ENCODE measurements at places on chromosomes 1 and 21. TPM values are rescaled to one million over a fixed set of nuclear protein-coding genes. Genes with fewer than 3 reads are reported as not detected.
A peak's percentile ranks its signal among the peaks of the same experiment; 100 is the strongest.

Gene BSND
- total RNA-seq = not detected

DNA sequence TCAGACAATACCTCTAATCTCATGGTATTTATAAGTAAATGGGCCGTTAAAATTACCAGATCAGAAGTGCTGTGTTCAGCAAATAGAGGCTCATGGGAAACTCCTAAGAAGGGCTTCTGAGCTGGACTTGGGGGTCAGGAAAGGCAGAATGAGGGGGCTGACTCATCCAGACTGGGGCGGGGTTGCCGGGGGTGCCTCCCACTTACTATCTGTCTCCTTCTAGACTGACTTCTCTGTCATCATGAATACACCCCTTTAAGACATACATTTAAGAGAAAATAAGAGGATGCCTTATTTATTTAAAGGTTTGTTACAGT, 96.0 kb upstream of the ERRFI1 start:
- DNase-seq = peak; percentile 28
- peak overlapping the region; percentile 28 for H3K4me3 ChIP-seq
- H3K27me3 ChIP-seq = no peaks in the 10 kb centered on the region

- no peak overlapping the region for H3K27ac ChIP-seq
- no peaks in the 10 kb centered on the region for H3K36me3 ChIP-seq
- H3K27me3 ChIP-seq = no peaks in the 10 kb centered on the region
- peaks cover 32% of the 10 kb centered on the region for H3K4me1 ChIP-seq
- no peak for DNase-seq
Measured at GRCh38 chr1:234751678-234752077, 141.7 kb upstream of the IRF2BP2 start.

GRCh38 chr1:172351346-172351745, 69.1 kb upstream of the C1orf105 start:
- peak overlapping the region; percentile 67 for H3K27ac ChIP-seq
- no peak for DNase-seq
- H3K36me3 ChIP-seq = peaks cover 5% of the 10 kb centered on the region

Measured in Calu3 (cell line).